ENCODE measurements at places on chromosomes 16 and 17.

GRCh38 chr16:49542946-49543630 is 169.5 kb downstream of the C16orf78 start:
- DNase-seq: no peak

GRCh38 chr17:61000911-61001310 is 323.3 kb downstream of the BCAS3 start:
- no peak for DNase-seq

DNA sequence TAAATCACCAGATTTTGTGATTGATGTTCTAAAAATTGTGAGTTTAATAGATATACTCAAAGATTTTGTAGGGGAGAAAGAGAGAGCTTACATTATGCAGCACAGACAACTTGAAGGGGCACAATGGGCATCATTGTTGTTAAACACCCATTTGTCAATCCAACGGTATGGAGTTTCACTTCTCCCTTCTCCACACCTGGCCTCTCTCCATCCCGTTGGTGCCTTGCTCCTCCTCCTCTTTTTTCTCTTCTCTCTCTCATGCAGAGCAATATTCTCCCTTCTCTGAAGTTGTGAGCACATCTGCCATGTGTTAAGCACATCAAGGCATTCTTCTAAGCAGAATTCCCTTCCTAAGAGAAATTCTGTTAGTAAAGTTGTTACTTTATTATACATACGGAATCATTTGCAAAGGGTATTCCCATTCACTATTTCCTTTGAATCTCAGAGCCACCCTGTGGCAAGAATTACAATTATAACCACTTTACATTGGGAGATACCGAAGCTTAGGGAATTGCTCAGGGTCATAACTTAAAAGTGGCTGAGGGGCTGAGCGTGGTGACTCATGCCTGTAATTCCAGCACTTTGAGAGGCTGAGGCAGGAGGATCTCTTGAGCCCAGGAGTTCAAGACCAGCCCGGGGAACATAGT is 40.5 kb upstream of the SKAP1 start:
- no peak for DNase-seq

- no peak for DNase-seq
These were observed 12.9 kb downstream of the MXRA7 start for GRCh38 chr17:76697702-76698465.

- DNase-seq: no peak
These were observed 632 bp upstream of the RTN4RL1 start for GRCh38 chr17:2025622-2026309.

- no peak for DNase-seq
These were observed 568 bp upstream of the CCDC154 start for GRCh38 chr16:1444730-1445517.

DNA sequence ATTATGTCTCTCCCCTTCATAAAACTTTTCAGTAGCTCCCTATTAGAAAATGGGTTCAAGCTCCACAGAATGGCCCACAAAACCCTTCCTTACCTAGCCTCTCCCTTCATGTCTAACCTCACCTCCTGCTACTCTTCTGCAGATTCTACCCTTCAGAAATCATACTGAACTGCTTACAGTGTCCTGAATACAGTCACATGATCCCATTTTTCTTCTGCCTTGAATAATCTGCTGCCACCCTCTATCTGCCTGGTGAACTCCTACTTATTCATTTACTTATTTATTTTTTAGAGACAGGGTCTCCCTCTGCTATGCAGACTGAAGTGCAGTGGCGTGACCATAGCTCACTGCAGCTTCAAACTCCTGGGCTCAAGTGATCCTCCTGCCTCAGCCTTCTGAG is 15.0 kb downstream of the LASP1NB start:
- no peak for DNase-seq

DNA sequence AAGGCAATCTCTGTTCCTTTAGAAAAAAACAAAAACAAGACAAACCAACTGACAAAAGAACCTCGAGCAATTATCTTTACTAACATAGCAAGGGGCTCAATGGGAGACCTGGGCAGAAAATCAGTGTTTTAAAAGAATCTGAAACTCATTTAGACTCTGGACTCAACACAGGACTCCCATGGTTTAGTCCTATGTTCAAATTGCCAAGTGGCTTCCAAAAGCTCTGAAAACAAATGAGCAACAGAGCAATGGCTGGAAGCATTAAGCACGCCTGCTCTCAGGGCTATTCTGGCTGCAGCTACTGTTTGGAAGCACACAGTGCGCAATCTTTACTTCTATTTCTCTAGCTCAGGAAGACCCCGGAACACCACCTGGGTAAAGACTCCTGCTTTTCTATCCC is 162.0 kb downstream of the AATF start:
- DNase-seq: no peak
